ENCODE measurements at places on chromosomes 4 and X. TPM values are rescaled to one million over a fixed set of nuclear protein-coding genes. Genes with fewer than 3 reads are reported as not detected.

DNA sequence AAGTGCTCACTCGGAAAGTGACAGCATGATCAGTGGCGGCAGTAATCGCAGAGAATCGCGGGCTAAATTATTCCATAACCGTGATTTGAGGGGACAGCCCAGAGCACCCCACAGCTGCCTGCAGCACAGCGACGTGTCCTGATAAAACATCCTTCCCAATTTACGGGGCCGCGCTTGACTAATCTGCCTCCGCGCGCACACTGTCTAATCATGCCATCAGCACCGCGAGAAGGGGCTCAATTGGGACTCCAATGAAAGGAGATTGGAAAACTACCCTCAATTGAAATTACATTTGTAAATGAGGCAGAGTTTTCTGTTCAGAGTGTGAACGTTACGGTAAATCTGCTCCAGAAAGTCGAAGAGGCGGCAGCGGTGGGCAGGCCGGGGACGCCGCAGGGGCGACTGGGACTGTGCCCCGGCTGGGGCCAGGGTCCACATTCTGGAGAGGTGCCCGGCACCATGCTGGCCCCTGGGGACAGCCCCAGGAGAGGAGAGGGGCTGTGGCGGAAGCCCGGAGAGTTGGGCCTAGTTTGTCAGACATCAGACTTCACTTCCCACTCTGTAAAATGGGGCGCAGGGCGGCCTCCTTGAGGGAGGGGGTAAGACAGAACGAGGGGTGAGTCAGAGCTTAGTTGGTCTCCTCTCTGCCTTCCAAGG lies 107.7 kb downstream of the FAM53A start:
- no peaks in the 10 kb centered on the region for H3K27me3 ChIP-seq
- no peak overlapping the region for H3K4me3 ChIP-seq
- peaks cover 5% of the 10 kb centered on the region for H3K4me1 ChIP-seq
- H3K27ac ChIP-seq, result no peak overlapping the region
- H3K36me3 ChIP-seq, result no peaks in the 10 kb centered on the region

The IL2 gene
- total RNA-seq, result 1.0 TPM

- no peaks in the 10 kb centered on the region for H3K27me3 ChIP-seq
- no peaks in the 10 kb centered on the region for H3K4me1 ChIP-seq
- DNase-seq, result no peak
- no peak overlapping the region for H3K27ac ChIP-seq
Observed at GRCh38 chr4:5693871-5694270, 14.5 kb downstream of the EVC2 start.

DNA sequence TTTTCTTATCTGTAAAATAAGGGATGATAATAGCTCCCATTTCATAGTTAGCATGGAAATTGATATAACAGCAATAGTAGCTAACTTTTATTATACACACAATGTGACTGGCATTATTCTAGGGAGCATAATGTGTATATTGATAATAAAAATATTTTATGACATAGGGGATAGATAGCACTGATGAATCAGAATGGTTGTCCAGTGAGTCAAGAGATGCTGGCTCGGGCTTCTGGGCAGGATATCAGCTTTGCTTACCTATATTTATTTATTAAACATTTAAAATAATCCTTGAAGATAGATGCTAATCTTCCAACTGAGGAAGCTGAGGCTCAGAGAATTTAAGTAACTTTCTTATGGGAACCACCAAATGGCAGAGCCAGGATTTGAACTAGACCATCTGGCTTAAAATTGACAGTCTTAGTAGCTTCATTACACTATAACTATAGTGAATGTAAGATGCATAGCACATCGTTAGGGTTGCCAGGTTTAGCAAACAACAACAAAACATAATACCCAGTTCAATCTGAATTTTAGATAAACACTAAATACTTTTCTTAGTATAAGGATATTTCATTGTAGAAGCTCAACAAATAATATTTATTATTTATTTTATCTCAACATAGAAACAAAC lies 2.7 kb downstream of the AFP start:
- no peak for DNase-seq
- no peaks in the 10 kb centered on the region for H3K36me3 ChIP-seq
- H3K27me3 ChIP-seq, result no peaks in the 10 kb centered on the region
- H3K27ac ChIP-seq, result no peak overlapping the region
- H3K4me3 ChIP-seq, result no peak overlapping the region

GRCh38 chr4:76055016-76055415 lies 19.1 kb upstream of the CXCL11 start:
- no peak for DNase-seq
- no peak overlapping the region for H3K27ac ChIP-seq
- H3K4me3 ChIP-seq, result no peak overlapping the region

The LYAR gene
- total RNA-seq, result 14.3 TPM

DNA sequence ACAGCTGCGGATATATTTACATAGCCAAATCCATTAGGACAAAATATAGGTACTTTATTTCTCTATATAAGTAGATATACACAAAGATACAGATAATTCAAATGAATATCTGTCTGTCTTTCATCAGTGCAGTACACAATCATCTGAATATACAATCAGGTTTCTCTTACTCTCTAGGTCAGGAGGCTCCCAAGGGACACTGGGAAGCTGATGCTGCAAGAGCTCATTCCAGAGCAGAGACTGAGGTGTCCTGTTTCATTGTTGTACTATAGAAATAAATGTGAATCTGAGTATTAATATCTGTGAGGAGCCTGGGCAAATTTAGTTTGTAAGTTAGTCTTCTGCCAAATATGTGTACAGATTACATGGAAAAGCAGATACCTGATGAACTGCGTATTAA lies 4.2 kb downstream of the TLL1 start:
- no peaks in the 10 kb centered on the region for H3K36me3 ChIP-seq
- H3K4me3 ChIP-seq, result no peak overlapping the region
- no peak for DNase-seq
- peaks cover 2% of the 10 kb centered on the region for H3K4me1 ChIP-seq
- H3K27me3 ChIP-seq, result peaks cover 13% of the 10 kb centered on the region
- H3K27ac ChIP-seq, result no peak overlapping the region

DNA sequence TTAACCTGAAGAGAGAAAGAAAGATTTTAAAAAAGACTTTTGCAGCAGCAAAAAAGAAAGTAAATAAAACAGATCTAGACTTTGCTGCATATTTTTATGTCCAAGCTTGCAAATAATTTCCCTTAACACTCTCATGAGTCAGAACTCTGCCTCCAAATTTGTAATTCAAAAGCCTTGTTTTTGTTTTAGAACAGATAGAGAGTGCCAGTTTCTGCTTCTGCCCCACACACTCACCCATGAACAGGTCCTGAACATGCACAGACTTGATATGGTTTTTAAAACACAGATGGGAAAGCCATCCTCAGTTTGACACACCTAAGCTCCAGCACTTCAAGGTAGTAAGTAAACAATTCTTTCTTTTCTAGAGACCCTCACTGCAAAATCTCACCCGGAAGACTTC lies 39.7 kb upstream of the VCX3B start:
- H3K27ac ChIP-seq, result no peak overlapping the region
- no peak overlapping the region for H3K4me3 ChIP-seq
- no peaks in the 10 kb centered on the region for H3K36me3 ChIP-seq
- H3K27me3 ChIP-seq, result no peaks in the 10 kb centered on the region

GRCh38 chrX:148672517-148672916 lies 172.1 kb downstream of the AFF2 start:
- no peaks in the 10 kb centered on the region for H3K36me3 ChIP-seq
- no peak for DNase-seq
- H3K27ac ChIP-seq, result no peak overlapping the region
- H3K4me1 ChIP-seq, result no peaks in the 10 kb centered on the region
- H3K27me3 ChIP-seq, result no peaks in the 10 kb centered on the region

DNA sequence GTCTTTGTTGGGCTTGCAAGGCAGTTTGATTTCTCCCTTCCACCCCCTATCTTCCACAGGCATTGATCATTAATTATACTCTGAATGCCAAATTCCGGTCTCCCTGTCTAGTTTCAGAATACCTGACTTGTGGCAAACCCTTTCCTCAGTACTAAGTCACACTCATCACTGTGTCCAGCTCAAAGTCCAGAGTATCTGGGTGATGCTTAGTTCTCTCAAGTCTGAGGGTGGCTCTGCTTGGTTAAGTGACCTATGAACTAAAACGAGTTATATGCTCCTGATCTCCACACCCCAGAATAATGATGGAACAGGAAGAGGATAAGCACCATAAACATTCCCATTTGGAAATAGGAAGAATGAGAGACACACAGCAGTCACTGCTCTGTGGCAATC lies 6.5 kb downstream of the SMIM9 start:
- H3K27ac ChIP-seq, result no peak overlapping the region
- no peak for DNase-seq
- no peaks in the 10 kb centered on the region for H3K36me3 ChIP-seq

DNA sequence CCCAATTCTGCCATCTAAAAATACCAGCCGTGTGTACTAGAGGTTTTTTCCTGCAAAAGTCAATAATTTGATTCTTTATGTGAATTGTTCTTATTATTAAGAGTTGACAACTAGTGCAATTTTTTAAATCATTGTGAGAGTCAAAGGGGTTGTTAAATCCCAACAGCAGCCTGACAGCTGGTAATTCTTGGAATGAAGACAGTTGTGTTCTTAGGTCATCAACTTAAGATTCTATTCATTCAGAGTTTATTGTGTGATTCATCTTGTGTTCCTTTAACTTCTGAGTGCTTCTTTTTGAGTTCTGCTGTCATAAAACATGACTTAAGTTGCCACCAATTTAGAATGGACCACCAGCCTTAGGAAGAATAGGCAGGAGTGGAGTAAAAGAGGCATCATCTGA lies 329.0 kb downstream of the NAF1 start:
- no peaks in the 10 kb centered on the region for H3K36me3 ChIP-seq
- H3K4me3 ChIP-seq, result no peak overlapping the region
- no peaks in the 10 kb centered on the region for H3K4me1 ChIP-seq
- DNase-seq, result no peak
- H3K27ac ChIP-seq, result no peak overlapping the region

- H3K4me1 ChIP-seq, result no peaks in the 10 kb centered on the region
- no peak overlapping the region for H3K4me3 ChIP-seq
- H3K27ac ChIP-seq, result no peak overlapping the region
- no peaks in the 10 kb centered on the region for H3K27me3 ChIP-seq
Observed at GRCh38 chr4:8307714-8308113, 38.2 kb downstream of the HTRA3 start.

The RAB40AL gene
- not detected for total RNA-seq

DNA sequence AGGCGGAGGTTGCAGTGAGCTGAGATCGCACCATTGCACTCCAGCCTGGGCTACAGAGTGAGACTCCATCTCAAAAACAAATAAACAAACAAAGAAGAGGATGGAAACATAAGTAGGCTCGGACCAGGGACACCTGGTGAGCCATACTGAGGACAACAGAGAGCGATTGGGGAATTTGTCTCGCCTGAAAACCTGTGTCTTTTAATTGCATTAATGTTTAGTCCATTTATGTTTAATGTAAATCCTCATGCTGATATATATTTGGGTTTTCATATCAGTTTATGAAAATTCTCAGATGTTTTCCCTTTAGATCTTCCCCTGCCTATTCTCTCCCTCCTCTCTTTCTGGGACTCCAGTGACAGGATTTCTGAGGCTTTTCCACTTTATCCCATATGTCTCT lies 84.6 kb downstream of the EVC start:
- H3K27me3 ChIP-seq, result no peaks in the 10 kb centered on the region
- no peak overlapping the region for H3K4me3 ChIP-seq
- H3K27ac ChIP-seq, result no peak overlapping the region
- H3K4me1 ChIP-seq, result no peaks in the 10 kb centered on the region

GRCh38 chr4:148812101-148812500 lies 369.9 kb upstream of the NR3C2 start:
- H3K4me3 ChIP-seq, result no peak overlapping the region
- no peaks in the 10 kb centered on the region for H3K4me1 ChIP-seq
- no peaks in the 10 kb centered on the region for H3K27me3 ChIP-seq

The HTR2C gene
- not detected for total RNA-seq
